Spinal cord (tissue), 10 donors: ENCODE measurements at places on chromosomes 4 and X. TPM values are rescaled to one million over a fixed set of nuclear protein-coding genes. Genes with fewer than 3 reads are reported as not detected.

CCDC158 gene
- 0.99 TPM for total RNA-seq

DNA sequence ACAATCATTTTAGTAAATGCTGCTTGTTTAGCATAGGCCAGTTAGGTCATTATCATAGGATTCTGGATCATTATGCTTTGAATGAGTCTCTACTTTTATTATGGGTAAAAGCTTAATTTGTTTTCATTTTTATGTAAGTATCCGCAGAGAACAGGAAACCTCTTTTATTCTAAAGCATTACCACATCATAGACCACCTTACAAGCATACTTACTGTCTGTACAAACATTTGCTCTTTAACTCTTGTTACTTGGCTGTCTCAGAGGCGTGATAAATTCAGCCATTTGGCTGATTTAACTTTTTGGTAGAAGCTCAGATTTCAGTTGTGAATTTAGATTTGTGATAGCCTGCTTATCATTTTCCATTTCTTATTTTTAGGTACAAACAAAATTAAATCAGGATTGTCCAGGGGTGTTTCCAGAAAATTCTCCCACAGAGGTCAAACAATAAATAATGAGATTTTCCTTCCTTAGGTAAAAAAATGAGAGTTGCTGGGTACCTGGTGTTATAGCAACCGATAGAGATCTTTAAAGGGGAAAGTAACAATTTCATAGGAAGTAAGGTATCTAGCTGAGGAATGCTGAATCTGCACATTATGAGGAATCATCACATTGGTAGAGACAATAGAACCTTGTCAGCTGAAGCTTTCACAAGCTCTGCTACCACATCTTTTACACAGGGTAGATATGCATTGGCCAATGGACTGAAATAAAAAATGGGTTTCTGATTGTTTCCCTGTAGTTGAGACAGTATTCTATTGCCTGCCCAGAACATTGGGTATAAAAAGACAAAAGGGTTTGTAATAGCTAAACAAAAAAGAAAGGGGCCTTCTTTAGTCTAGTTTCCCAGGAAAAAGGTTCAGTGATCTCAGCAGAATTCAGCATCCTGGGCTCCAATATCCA is 62.5 kb downstream of the NDNF start:
- DNase-seq, result no peak
- H3K27me3 ChIP-seq, result no peaks in the 10 kb centered on the region
- H3K4me1 ChIP-seq, result no peaks in the 10 kb centered on the region
- H3K4me3 ChIP-seq, result no peak overlapping the region
- H3K27ac ChIP-seq, result no peak overlapping the region

DNA sequence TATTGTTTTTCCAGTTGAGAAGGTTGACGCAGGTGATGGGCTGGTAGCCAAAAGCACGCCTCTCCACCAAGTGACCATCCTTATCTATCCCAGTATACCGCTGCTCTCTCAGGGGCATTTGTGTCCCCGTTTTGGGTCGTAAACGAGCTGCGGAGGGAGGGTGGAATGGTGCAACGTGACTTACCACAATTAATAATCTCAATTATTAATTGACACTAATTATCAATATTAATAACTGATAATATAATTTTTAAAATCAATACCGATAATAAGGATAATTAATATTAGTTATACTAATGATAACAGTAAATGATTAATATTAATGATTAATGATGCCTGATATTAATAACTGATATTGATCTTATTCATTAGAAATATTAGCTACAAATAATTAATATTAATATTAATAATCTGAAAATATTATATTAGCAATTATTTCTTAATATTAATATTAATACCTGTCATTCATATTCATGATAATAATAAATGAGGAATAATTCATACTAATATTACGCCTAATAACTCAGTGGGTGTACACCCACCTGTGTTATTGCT is 56.1 kb downstream of the OTOP1 start:
- no peaks in the 10 kb centered on the region for H3K4me1 ChIP-seq
- no peak overlapping the region for H3K4me3 ChIP-seq
- no peaks in the 10 kb centered on the region for H3K27me3 ChIP-seq
- no peak overlapping the region for H3K27ac ChIP-seq

FOXR2 gene
- not detected for total RNA-seq

IL9R gene
- 0.06 TPM for total RNA-seq

DNA sequence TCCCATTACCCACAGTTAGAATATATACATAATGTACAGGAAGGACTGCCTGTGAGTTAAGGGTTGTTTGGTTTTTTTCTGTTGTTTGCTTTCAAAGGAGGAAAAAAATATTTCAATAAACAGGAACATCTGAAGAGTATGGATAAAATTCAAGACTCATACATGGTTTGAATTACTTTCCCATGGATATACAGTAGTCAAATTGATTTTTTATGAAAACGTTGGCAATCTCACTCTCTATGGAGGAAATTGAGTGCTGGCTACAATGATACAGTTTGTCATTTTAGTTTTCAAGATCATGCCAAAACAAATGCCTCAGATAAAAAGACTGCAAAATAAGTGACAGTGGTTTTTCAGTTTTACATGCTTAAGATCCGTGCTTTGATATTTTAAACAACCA is 116.6 kb downstream of the SH3RF1 start:
- no peaks in the 10 kb centered on the region for H3K36me3 ChIP-seq
- H3K4me3 ChIP-seq, result no peak overlapping the region
- no peaks in the 10 kb centered on the region for H3K4me1 ChIP-seq
- no peaks in the 10 kb centered on the region for H3K27me3 ChIP-seq
- H3K27ac ChIP-seq, result no peak overlapping the region

RBM10 gene
- total RNA-seq, result 24.3 TPM

DNA sequence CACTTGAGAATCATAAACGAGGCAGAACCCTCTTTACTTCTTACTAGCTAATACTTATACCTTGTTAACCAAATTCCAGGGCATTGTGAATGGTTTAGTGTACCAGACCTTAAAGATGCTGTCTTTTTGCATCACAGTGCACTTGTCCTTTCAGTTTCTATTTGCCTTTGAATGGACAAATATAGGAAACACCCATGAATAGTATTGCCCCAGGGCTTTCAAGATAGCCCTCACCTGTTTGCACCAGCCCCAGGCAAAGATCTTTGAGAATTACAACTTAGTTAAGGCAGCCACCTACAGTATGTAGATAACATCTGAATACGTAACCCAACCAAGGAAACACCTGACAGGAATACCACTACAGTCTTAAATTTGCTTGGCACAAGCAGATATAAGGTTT is 60.8 kb upstream of the CT45A1 start:
- H3K27me3 ChIP-seq, result no peaks in the 10 kb centered on the region
- no peak for DNase-seq
- H3K4me1 ChIP-seq, result no peaks in the 10 kb centered on the region
- H3K4me3 ChIP-seq, result no peak overlapping the region
- no peaks in the 10 kb centered on the region for H3K36me3 ChIP-seq

- no peaks in the 10 kb centered on the region for H3K36me3 ChIP-seq
- no peak overlapping the region for H3K27ac ChIP-seq
- DNase-seq, result no peak
- no peak overlapping the region for H3K4me3 ChIP-seq
Measured at GRCh38 chrX:46279925-46280313, 265.3 kb downstream of the ZNF674 start.

ARSJ gene
- total RNA-seq, result 2.1 TPM

DNA sequence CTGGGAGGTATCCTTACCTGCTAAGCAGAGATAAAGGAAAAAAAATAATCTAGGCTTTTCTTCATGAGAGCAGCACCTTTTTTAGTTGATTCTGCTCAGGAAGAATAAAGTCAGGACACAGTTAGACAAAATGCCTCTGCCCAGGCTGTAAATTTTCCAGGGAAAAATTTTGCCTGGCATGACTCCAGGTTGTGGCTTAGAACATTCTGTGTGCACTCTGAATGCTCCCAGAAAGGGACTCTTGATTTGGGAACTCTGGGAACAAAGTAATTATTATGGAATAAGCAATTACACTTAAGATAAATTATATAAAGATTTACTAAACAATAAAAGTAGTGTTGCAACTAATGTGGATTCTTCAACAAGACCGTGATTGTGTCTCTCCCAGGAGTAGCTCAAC is 826.2 kb upstream of the TENM3 start:
- no peak overlapping the region for H3K27ac ChIP-seq
- H3K36me3 ChIP-seq, result no peaks in the 10 kb centered on the region
- no peak overlapping the region for H3K4me3 ChIP-seq
- H3K27me3 ChIP-seq, result no peaks in the 10 kb centered on the region

DNA sequence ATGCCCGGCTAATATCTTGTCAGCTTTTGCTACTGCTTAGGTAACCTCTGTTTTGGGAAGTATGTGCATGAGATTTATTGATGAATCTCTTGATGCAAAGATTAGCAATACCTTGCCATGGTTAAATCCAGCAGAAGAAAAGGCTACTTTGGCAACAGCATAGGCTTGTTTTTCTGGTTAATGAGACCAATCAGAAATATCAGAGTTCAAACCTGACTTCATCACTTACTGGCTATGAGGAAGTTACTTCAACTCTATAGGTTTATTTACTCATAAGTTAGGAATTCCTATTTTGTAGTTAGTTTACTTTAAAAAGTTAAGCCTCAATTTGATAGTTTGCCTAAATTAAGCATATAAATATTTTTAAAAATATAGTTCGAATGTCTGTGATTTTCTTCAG is 93.1 kb downstream of the PDLIM5 start:
- no peaks in the 10 kb centered on the region for H3K36me3 ChIP-seq
- no peak overlapping the region for H3K27ac ChIP-seq
- no peaks in the 10 kb centered on the region for H3K4me1 ChIP-seq
- no peak overlapping the region for H3K4me3 ChIP-seq
- no peaks in the 10 kb centered on the region for H3K27me3 ChIP-seq

- H3K36me3 ChIP-seq, result no peaks in the 10 kb centered on the region
- peak; percentile 8 for DNase-seq
- peak overlapping the region; percentile 70 for H3K4me3 ChIP-seq
- no peaks in the 10 kb centered on the region for H3K27me3 ChIP-seq
- peak overlapping the region; percentile 73 for H3K27ac ChIP-seq
- peaks cover 7% of the 10 kb centered on the region for H3K4me1 ChIP-seq
Measured at GRCh38 chr4:128060121-128060698, 902 bp upstream of the LARP1B start.

DNA sequence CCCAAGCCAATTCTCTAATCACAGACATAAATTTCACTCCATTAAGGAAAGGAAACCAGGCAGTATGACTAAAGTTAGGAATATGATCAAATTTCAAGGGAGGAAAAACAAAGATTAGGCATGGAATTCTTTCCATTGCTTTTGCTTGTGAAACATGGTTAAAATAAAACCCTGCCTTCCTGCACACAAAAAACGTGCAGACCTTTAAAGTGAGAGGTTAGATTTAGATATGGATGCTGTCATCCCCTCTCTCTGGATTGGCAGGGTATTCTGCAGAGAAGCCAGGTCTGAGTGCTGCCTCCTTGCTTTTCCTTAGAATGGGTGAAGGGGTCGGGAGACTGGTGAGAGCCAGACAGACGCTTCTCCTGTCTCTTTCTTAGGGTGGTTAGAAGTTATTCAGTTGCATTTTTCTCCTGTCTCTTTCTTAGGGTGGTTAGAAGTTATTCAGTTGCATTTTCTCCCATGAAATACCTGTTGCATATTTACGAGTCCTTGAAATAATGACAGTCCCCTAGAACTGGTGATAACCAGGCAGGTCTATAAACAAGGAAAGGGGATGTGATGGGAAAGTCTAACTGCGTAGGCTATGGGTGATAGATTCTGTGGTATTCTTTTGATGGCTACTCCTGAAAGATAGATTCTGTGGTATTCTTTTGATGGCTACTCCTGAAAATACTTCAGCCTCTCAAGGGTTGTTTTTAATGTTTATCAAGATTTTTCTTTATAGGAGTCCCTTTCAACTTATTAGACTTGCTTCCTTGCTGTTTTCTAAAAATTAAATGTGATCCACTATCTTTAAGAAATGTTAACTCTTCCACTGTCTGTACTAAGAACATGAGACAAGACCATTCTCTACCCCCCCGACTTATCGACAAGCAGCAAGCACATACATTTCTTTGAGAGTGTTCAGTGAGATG is 163.6 kb downstream of the SPRY1 start:
- H3K27ac ChIP-seq, result no peak overlapping the region
- H3K27me3 ChIP-seq, result no peaks in the 10 kb centered on the region
- H3K4me3 ChIP-seq, result no peak overlapping the region
- peaks cover 7% of the 10 kb centered on the region for H3K4me1 ChIP-seq

GRCh38 chr4:141180991-141181761 is 39.5 kb upstream of the ZNF330 start:
- no peaks in the 10 kb centered on the region for H3K27me3 ChIP-seq
- no peaks in the 10 kb centered on the region for H3K36me3 ChIP-seq
- H3K27ac ChIP-seq, result no peak overlapping the region
- DNase-seq, result no peak
- no peaks in the 10 kb centered on the region for H3K4me1 ChIP-seq

GRCh38 chr4:2255501-2256155 is 6.3 kb downstream of the MXD4 start:
- no peak for DNase-seq
- no peak overlapping the region for H3K4me3 ChIP-seq
- H3K36me3 ChIP-seq, result peaks cover 95% of the 10 kb centered on the region
- peaks cover 58% of the 10 kb centered on the region for H3K4me1 ChIP-seq
- no peaks in the 10 kb centered on the region for H3K27me3 ChIP-seq

- H3K4me3 ChIP-seq, result no peak overlapping the region
- no peaks in the 10 kb centered on the region for H3K36me3 ChIP-seq
- peaks cover 4% of the 10 kb centered on the region for H3K4me1 ChIP-seq
Measured at GRCh38 chrX:72003811-72004750, 93.4 kb downstream of the NHSL2 start.

GRCh38 chr4:106269711-106270110 is 46.3 kb downstream of the TBCK start:
- H3K27me3 ChIP-seq, result no peaks in the 10 kb centered on the region
- no peak overlapping the region for H3K27ac ChIP-seq
- DNase-seq, result no peak
- H3K4me3 ChIP-seq, result no peak overlapping the region

CXCL8 gene
- total RNA-seq, result 2.6 TPM

- H3K27me3 ChIP-seq, result peaks cover 47% of the 10 kb centered on the region
- no peak for DNase-seq
- H3K36me3 ChIP-seq, result no peaks in the 10 kb centered on the region
- no peak overlapping the region for H3K27ac ChIP-seq
- H3K4me1 ChIP-seq, result peaks cover 6% of the 10 kb centered on the region
Measured at GRCh38 chrX:13825178-13825762, 8.4 kb upstream of the GPM6B start.

DNA sequence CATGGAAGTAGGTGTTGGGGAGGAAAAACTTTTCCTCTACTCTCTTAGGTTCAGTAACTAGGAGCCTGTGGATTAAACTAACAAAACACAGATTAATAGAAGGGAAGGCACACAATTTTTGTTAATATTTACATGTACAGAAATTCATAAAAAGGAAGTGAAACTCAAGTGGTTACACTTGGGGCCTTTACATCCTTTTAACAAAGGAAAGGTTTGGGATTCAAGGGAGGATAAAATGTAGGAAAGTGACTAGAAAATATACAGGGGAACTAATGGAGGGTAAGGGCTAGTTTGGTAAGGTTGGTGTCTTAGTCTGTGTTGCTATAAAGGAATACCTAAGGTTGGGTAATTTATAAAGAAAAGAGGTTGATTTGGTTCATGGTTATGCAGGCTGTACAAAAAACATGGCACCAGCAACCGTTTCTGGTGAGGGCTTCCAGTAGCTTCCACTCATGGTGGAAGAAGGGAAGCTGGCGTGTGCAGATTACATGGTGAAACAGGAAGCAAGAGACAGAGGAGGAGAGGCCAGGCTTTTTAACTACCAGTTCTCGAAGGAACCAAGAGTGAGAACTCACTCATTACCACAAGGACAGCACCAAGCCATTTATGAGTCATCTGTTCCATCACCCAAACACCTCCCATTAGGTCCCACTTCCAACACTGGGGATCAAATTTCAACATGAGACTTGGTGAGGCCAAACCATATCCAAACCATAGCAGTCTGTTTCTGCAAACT is 124.4 kb downstream of the CHRDL1 start:
- H3K4me1 ChIP-seq, result no peaks in the 10 kb centered on the region
- no peaks in the 10 kb centered on the region for H3K36me3 ChIP-seq
- H3K27me3 ChIP-seq, result peaks cover 14% of the 10 kb centered on the region
- no peak overlapping the region for H3K27ac ChIP-seq

- H3K4me3 ChIP-seq, result peak overlapping the region; percentile 29
- peaks cover 9% of the 10 kb centered on the region for H3K4me1 ChIP-seq
- H3K27ac ChIP-seq, result no peak overlapping the region
Measured at GRCh38 chrX:71910986-71911730, 513 bp downstream of the NHSL2 start.
